Activated CD4-positive, alpha-beta T cell treated with anti-CD3 and anti-CD28 coated beads for 36 hours (primary cell): ENCODE measurements at places on chromosomes 5 and 9. TPM values are rescaled to one million over a fixed set of nuclear protein-coding genes. Genes with fewer than 3 reads are reported as not detected.

GRCh38 chr9:119252671-119253299, 116.5 kb downstream of the BRINP1 start:
- DNase-seq: no peak
- H3K4me1 ChIP-seq: no peaks in the 10 kb centered on the region
- H3K27me3 ChIP-seq: no peaks in the 10 kb centered on the region
- no peaks in the 10 kb centered on the region for H3K36me3 ChIP-seq

DNA sequence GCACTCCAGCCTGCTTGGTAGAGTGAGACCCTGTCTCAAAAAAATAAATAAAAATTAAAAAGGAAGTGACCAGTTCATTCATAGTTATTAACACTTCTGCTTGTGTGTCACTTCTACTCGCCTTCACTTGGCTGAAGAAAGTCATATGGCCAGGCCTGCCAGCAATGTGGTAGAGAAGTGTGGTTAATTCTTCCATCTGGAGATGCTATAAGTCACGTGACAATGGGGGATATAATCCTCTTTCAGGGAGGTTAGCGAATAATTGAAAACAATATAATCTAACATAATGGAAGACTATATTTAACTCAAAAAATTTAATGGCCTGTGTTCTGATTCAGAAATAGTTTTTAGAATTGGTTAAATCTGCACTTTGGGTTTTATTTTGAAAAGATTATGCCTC, 305.6 kb downstream of the DOCK8 start:
- peaks cover 20% of the 10 kb centered on the region for H3K4me1 ChIP-seq
- DNase-seq: no peak
- no peak overlapping the region for H3K4me3 ChIP-seq
- no peak overlapping the region for H3K27ac ChIP-seq
- no peaks in the 10 kb centered on the region for H3K36me3 ChIP-seq

Gene CNTFR
- not detected for total RNA-seq

Gene TMC1
- not detected for total RNA-seq

Gene SLC36A3
- total RNA-seq: not detected

GRCh38 chr9:14451949-14452348, 138.0 kb upstream of the NFIB start:
- no peaks in the 10 kb centered on the region for H3K4me1 ChIP-seq
- no peak for DNase-seq
- no peak overlapping the region for H3K27ac ChIP-seq
- H3K36me3 ChIP-seq: no peaks in the 10 kb centered on the region
- H3K27me3 ChIP-seq: peaks cover 11% of the 10 kb centered on the region
- no peak overlapping the region for H3K4me3 ChIP-seq
